ENCODE measurements at places on chromosomes 1 and 21.

DNA sequence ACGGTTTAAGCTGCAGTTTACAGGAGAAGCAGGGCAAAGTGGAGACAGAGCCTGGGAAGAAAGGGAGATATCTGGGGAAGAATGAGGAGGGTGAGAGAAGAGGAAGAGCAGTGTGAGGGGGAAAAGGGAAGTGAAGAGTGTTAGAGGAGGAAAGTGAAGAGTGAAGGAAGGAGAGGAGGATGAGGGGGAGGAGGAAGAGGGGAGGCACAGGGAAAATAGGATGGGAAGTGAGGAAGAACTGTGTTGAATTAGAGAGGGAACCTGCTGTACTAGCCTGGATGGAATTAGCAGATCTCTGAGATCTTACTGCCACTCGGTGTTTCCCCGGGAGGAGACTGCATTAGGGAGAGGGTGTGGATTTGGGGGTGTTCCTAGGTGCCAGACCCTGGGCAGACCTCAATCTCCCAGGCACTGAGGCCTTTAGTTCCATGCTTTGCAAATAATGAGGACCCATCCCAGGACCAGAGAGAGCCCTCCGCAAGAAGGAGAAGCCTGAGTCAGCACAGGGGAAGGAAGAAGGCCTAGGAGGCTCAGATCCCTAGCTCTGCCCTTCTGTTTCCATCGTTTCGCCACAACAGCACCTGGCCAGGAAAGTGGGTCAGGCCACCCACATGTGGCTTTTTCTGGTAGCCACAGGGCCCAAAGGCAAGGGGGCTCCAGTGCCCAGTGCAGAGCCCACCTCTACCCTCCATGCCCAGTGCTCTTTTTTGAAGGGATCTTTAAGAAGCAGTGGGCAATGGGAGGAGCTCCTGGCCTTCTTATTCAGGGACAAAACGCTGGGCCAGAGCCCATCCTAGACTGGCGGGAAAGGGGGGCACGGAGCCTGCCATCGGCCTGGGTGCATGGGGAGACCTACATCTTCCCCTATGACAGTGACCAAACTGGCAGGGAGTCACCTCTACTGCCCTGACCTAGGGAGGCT, 2.0 kb downstream of the LRRN2 start:
- no peak for DNase-seq

DNA sequence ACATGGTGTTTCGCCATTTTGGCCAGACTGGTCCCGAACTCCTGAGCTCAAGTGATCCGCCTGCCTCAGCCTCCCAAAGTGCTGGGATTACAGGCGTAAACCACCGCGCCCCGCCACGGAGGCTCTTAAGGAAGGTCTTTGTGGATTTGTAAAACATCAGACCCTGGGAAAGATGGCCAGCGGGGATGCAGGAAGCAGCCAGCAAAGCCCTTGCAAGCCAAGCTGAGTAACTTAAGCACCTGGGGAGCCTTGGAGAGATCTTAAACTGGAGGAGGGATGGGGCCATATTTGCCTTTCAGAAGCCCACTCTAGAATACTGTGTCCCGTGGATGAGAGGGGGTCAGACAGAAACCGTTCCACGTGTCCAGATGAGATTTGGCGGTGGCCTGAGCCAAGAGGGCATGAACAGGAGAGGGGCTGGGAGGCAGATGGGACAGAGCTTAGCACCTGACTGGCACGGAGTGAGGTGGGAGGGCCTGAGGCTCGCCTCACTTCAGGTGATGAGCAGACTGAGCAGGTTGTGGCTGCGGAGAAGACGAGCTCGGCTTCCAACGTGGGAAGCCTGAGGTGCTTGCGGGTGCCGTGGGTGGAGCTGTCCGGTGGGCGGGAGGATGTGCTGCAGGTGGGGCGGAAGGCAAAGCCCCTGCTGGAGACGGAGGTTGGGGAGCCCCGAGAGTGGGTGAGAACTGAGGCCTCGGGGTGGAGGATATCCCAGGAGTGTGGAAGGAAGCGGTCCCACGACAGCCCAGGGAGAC, 11.7 kb downstream of the C1orf216 start:
- DNase-seq: no peak

GRCh38 chr1:46070164-46070814, 62.1 kb downstream of the PIK3R3 start:
- no peak for DNase-seq

DNA sequence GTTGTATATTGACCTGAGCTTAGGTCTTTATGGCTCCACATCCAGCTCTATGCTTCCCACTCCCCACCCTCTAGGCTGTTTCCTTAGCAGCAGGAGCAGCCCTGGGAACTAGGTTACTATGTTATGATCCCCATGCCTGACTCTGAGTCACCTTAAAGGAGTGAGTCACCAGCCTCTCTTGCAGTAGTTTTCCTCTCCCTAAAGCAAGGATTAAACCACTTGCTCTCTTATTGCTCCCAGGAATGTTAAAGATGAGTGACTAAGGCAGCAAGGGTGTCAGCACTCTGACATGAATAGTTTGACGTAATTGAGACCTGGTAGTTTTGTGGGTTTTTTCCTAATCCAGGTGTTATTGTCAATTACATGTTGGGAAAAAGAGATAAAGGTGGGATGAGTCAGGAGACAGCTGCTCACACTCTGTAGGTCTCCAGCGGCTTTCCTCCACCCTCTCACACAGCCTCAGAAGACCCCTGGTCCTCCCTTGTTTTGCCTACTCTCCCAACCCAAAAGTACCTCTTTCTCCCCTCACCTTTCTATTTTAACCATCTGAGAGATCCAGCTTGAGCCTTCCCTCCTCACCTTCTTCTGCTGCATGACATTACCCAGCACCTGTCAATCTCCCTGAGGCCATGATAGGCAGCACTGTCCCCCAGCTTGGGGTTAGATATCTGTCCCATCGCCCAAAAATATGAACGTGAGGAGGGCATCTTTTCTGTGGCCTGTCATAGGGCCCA, 369.1 kb upstream of the VAMP3 start:
- no peak for DNase-seq

DNA sequence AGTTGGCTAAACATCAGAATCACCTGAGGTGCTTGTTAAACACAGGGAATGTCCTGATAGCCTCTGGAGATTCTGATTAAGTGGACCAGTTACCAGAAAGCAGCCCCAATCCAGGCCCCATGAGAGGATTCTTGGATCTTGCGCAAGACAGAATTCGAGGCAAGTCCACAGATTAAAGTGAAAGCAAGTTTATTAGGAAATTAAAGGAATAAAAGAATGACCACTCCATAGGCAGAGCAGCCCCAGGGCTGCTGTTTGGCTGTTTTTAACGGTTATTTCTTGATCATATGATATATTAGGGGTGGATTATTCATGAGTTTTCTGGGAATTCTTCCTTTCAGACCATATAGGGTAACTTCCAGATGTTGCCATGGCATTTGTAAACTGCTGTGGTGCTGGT, 176.2 kb downstream of the ROR1 start:
- no peak for DNase-seq

DNA sequence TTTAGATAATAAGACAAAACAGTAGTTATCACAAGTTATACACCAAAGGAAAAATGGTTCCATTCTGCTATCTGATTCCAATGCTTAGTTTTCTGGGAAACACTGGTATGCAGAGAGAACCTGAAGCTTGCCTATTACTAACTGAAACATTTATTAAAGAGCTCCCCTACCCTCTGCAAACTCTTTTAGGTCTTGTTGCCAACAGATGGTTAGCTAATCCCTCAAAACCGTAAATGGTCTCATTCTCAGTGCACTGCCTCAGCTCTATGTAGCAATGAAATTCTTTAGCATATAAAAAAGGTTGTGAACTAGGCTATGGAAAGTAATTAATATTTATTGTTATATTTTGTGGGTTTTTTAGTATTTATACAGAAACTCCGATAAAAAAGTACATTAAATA, 20.4 kb downstream of the C21orf91 start:
- no peak for DNase-seq

DNA sequence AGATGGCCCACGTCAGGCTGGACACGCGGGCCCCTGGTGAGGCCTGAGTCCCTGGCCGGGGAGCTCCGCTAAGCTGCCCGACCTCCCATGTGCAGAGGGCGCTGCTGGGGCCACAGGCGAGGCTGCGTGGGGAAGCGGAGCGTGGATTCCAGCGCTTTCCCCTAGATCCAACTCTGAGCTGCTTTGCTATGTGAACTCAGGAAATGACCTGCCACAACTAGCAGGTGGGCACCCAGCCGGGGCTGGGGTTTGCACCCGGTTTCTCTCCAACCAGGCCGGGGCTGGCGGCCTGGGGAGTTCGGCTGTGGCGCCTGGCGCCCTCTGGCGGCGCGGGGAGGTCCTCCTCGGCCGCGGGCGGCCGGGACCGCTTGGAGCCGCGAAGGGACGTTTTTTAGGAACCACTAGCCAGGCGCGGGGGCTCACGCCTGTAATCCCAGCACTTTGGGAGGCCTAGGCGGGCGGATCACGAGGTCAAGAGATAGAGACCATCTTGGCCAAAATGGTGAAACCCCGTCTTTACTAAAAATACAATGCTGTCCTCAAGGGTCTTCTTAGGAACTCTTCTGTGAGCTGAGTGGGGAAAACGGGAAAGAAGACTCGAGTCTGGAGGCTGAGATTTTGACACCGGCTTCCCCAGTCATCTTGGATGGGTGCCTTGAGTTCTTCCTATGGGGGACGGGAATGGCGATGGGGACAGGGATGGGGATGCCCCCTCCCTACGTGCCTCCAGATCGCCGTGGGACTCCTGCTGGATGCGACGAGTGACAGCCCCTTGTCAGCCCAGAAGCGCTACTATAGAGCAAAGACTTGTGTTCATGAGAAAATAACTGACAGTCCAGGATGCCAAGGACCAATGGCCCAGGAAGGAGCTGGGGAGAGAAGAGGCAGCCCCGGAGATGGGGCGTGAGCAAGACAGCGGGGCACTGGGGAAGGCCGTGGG, 12.6 kb downstream of the PYCR2 start:
- DNase-seq: peak; percentile 23

DNA sequence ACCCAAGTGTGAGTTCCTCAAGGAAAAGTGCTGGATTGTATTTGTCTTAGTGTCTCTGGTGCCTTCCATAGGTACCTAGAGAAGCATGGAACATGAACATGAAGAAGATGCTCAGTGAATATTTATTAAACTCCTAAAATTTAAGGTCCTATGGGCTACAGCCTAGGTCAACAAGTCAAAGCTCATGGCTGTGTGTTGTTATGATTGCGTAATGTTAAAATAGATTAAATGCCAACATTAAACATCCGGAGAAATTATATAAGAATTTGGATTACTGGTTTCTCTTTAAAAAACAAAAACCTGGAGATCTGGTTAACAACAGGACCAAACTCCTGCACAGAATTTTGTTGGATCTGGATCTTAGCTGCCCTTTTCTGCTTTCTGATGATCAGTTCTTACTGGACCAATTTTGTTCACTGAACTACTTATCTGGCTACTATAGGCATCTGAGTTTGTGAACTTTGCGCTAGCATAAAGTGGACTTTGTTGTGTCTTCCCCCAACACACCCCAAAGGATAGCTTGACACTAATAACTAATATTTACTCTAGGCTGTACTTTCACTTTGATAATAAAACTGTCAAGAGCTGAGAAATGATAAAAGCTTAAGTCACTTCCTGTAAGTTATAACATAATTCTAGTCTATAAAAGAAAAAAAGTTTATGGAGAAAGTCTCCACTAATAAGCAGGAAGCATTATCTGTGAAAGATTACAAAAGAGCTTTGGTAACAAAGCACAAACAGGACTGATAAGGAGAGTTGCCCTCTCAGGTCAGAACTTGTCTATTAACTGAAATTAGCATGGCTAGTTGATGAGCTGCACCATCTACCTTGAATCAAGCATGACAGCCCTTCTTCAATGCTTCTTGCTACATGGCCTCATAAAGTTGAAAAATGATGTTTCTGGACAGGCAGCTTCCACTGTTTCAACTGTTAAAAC, 20.7 kb downstream of the F5 start:
- no peak for DNase-seq

DNA sequence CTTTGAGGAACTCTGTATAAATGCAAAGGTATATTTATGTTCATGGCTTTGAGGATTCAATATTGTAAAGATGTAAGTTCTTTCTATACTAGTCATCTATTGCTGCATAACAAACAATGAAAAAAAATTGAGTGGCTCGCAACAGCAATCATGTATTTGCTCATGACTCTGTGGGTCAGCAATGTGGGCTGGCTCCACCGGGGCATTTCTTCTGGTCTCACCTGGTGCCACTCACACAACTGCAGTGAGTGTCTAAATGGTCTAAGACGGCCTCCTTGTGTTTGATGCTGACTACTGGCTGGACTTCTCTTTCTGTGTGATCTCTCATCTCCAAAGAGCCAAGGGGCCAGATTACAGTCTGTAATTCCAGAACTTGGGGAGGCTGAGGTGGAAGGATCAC, 45.1 kb upstream of the EXO1 start:
- DNase-seq: no peak

DNA sequence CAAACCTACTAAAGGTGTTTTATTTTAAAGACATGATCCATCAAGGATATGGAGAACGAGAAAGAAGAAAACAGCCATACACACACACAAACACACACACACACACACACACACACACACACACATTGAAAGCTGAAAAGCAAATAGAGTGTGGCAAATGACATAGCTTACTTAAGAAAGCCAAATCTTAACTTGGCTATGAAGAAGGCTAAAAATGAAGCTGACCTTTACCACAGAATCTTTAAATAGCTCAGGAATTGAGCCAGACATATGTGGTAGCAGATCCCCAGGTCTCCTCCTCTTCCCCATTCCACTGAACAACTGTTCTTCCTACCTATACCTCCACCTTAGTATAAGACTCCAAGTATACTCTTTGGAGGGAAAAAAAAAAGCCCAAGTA, 185.6 kb downstream of the CLEC20A start:
- no peak for DNase-seq

DNA sequence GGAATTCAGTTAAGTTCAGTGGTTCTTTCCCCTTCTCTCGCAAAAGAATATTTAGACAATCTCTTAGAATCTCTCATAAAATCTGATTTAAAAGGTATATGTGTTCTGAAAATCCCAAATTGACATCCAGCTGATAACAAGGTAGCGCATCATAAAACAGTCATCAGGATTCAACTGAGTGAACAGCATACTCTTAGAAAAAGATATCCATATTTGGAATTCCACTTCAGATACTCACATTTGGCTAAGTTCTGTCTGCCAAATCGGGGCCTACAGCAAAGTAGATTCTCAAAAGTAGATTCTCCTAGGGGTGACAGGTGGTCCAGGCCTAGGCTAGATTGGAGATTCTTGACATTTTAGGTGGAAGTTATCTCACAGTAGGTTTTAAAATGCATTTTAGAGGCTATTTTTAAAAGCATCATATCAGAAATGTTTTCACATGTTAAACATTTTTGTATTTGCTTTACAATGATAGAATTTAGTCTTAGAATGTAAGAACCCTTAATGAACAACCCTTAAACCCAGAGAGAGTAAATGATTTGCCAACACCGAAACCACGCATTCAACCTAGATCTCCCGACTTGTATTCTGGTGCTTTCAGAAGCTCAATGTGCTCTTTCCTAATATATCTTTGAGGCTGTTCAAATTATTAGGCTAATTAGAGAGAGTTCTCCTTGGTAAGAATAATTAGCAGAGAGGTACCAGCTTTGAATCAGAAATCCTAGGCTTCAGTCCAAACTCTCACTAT, 318.9 kb downstream of the LMO4 start:
- DNase-seq: no peak
